ENCODE measurements at places on chromosomes 16 and 17.

GRCh38 chr17:75457047-75457654, 716 bp downstream of the TMEM94 start:
- no peak for DNase-seq

DNA sequence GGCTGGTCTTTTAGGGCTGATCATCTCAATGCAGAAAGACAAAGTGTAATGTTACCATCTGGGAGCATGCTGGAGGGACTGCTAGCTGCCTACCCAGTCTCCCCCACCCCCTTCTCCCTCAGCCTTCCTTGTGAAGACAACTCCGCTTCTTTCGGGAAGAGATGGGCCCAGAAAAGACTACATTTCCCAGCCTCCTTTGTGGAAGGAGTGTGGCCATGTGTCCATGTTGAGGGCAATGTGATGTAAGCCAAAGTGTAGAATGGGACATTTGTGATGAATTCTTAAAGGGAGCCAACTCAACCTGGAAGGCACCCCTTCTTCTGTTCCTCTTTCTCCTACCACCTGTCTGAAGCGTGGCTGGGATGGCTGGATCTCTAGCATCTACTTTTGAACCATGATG, 16.3 kb downstream of the ABCC12 start:
- no peak for DNase-seq

DNA sequence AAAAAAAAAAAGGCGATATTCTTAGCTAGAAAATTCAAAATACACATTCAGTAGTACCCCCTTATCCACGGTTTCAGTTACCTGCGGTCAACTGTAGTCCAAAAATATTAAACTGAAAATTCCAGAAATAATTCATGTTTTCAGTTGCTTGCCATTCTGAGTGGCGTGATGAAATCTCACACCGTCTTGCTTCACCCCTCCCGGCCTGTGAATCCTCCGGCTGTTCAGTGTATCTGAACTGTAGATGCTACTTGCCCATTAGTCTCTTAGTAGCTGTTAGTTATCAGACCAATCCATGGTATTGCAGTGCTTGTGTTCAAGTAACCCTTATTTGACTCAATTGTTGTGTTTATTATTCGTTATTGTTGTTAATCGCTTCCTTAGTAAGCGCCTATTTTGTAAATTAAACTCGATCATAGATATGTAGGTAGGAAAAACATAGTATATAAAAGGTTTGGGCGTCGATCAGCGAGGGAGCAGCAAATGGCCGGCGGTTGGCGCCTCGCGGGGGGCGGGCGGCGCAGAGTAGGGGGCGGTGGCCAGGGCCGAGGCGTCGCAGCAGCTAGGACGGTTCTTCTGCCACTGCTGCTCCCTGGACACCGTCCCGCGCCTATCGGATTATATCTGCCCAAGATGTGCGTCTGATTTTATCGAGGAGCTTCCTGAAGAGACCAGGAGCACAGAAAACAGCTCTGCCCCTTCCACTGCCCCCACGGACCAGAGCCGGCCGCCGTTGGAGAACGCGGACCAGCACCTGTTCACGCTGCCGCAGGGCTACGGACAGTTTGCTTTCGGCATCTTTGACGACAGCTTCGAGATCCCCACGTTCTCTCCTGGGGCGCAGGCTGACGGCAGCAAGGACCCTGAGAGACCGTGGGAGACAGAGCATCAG, 39.8 kb upstream of the AKAP1 start:
- DNase-seq: no peak

DNA sequence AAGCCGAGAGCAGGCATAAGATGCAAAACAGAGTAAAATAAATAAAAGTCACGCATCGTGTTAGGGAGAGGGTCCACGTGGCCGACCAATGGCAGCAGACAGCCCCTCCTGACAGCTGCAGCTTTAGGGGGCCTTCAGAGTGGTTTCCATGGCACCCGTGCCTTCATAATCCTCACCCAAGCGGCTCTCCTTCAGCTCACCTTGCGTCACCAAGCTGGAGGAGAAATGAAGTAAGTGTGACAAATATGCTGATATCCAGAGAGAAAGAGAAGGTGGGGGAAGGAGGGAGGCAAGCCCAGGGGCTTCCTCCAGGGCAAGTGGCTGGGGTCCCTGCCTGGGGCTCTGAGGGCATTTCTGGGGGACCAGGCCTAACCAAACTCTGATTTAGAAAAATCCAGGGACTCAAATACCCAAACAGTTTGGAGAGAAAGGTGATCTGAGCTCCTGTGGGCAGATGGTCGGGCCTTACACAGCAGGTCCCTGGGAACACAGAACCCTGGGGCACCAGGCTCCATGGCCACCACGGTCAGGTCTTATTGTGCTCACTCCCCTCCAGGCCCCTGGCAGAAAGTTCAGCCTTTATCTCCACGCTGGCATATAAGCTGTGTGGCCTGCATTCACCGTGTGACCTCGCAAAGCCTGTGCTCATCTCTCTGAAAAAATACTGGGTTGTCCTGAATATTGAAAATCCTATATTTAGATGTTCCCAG, 80.7 kb upstream of the TNRC6C start:
- DNase-seq: no peak

GRCh38 chr16:88669980-88670379, 7.1 kb upstream of the MVD start:
- no peak for DNase-seq

DNA sequence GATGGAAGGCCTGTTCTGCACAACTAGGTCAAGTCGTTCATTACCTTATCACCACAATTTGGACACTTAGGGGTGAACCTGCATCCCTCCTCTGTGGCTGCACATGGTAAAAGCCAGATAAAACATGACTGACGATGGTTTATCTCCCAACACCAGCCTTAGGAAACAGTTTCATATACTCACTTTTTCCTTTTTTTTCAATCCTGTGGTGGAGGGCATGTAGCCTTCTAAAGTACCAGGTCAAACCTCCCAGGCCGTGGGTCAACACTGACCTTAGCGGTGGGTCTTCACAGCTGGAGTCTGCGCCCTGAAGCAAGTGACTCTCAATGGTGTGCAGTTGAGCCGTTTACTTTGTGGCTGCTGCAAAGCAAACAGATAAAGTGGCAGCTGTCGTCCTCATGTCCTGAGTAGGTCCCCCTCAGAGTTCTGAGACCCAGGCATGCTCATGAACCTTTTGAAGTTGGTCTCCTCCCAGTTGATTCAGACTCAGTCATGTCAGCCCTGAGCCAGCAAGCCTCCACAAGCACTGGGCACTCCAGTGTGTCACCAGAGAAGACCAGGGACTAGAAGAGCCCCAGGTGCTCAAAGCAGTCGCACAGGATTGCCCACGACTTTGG, 5.9 kb downstream of the FAHD1 start:
- no peak for DNase-seq

- DNase-seq: no peak
Measured at GRCh38 chr16:88538366-88539060, 31.7 kb upstream of the ZC3H18 start.

Measured in glomerular endothelial cell (primary cell).